Stimulated activated CD4-positive, alpha-beta T cell treated with anti-CD3 and anti-CD28 coated beads, Interleukin-15, amount 100 ng/mL, for 1 hour (primary cell): ENCODE measurements at places on chromosomes 7 and 10.

DNA sequence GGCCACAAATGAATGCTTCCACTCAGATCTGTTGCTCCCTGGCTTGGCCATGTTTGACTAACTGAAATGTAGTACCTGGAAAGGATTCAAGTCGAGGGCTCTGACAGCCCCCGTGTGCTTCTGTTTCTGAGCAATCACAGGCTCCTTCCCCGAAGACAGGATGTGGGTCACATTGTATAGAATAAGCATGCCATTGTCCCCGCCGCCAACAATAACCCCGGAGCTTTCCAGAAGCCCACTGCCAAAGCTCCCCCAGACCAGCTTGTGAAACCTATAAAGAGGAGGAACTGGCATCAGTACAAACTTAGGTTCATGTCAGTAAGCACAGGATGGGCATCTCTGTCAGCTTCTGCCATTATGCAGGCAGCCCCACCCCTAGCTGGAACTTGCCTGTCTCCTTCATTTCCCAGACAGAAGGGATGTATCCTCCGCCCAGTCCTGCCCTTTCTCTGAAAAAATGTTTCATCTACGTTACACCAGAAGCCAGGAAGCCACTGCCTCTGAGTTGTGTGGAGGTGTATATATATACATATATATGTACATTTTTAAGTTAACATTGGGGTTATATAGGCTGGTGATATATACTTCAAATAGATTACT lies 10.3 kb downstream of the SEC31B start:
- DNase-seq, result no peak

DNA sequence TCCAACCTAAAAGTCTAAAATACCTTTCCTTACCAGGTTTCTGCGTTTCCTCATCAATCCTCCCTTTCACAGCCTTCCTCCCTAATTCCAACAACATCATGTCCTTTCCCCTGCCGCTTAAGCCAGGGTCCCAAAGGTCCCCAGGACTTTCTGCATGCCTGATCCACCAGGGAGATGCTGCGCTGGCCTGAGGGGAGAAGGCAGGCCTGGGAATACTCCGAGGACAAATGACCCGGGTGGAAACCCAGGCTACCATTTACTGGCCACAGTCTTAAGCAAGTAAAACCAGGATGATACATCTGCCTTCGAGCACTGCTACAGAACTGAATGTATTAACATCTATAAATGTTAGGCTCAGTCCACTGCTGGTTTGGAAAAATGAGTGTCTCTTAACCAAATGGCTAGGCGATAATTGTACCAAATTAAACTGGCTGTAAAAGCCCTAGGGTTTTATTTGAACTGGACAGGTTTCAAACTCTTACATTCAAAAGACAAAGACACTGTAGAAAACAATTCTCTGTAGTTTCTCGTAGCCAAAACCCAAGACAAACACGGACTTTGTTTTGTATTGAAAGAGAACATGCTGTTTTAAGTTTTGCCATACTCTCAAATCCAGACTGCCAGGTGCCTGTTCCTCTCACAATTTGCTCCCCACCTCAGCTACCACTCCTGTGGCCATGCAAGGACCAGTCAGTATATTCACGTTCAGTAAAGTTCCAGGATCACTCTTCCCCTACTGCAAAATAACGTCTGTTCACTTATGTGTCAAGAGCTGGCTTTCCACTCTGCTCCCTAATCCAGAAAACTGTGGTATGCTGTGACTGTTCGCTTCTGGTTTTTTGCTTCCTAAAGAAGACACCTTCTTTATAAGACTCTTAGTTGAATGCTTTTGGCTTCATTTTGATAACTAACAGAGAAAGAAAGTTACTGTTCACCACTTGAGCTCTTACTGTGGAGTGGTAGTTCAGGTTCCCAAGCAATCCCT lies 145.7 kb downstream of the RNF216 start:
- DNase-seq, result no peak

DNA sequence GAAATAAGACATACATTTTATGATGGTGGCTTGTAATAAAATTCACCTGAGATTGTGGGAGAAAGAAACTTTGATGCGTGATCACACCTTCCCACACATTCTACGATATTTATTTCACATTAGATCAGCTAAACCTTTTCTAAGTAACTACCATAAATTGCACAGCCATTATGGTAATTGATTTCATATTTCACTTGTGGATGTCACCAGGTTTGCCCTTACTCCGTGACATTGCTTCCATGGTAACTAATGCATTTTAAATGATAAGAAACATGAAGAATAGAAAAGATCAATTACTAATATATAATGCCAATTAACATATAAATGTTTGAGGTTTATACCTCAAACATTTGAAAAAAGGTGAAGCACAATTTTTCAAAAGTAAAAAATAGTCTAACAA lies 35.8 kb upstream of the SMIM30 start:
- DNase-seq, result no peak

DNA sequence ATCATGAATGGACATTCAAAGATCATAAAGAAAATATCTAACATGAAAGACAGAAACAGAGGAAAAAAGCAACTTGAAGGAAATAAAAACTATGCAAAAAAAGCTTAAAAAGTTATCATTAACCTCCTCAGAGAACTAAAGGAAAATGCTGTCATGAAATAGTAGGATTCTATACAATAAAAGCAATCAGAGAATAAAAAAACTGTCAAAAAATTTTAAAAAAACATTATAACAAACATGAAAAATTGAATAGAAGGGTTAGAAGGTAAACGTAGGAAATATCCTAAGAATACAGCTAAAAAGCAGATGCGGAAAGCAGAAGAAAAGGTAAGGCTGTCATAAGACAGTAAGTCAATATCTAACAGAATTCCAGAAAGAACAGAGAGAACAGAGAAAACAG lies 44.8 kb downstream of the SGMS1 start:
- no peak for DNase-seq

GRCh38 chr7:16904076-16904475 lies 22.3 kb upstream of the AGR3 start:
- no peak for DNase-seq

- DNase-seq, result no peak
Observed at GRCh38 chr7:5194571-5194970, 4.5 kb downstream of the WIPI2 start.

- DNase-seq, result no peak
Observed at GRCh38 chr10:948347-948746, 16.8 kb upstream of the LARP4B start.

GRCh38 chr7:117871778-117872538 lies 1.3 kb downstream of the CTTNBP2 start:
- no peak for DNase-seq

DNA sequence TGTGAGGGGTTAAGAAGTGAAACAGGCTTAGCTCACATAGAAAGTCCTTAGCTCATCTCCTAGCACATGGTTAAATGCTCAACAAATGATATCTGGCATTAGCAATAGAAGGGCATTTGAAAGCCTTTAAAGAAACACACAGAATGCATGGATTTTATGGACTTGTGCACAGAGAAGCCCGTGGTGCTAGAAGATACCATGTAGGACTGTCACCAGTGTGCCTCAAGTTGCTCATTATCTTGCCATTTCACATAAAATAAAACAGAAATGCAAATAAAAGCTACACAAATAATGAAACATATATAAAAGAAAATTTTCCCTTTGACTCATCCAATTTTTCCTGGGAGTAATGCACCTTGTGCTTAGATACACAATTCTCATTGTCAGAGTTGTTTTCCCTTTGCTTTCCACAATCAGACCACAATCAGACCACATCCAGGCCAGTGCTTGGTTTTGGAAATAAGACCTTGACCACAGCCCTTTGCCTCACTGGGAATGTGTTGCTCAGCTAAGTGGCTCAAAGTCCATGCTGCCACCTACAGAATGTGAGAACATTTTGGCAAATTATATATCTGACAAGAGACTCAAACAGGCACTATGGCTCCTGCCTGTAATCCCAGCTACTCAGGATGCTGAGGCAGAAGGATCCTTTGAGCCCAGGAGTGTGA lies 9.5 kb upstream of the WDR11 start:
- no peak for DNase-seq

GRCh38 chr10:31756729-31757110 lies 171.9 kb downstream of the ARHGAP12 start:
- DNase-seq, result no peak

GRCh38 chr10:68087685-68088401 lies 12.8 kb upstream of the HERC4 start:
- no peak for DNase-seq

DNA sequence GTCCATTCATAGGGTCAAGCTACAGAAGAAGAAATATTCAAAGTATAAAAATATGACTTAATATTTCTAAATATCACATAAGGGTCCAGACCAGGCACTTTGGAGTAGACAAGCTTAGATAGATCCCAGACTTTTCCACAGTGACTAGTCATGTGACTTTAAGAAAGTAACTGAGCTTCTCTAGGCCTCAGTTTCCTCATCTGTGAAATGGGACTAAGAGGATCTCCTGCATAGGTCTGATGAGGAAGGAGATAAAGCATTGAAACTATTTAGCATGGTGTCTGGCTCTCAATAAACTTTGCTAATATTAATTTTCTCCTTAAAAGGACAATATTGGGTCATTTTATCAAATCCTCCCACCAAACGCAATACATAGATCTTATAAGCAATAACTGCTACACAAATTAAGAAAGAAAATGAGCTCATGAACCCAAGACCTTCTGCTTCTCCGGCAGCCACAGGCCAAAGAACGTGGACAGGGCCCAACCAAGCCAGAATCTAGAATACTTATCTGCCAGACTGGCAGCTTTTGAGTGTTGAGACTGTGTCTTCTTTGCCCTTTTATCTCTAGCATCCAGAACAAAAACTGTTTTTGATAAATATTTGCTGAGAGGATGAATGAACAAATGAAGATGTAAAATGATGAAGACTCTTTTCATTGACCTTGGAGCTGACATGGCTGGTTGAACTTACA lies 1.6 kb upstream of the TARP start:
- DNase-seq, result no peak

GRCh38 chr7:144827621-144828020 lies 8.2 kb downstream of the TPK1 start:
- DNase-seq, result no peak

- no peak for DNase-seq
Observed at GRCh38 chr10:45040921-45041542, 40.3 kb downstream of the ZNF22 start.
